ENCODE measurements at places on chromosomes 16 and 17.

- no peak for DNase-seq
Observed at GRCh38 chr16:65002265-65002664, 119.6 kb downstream of the CDH11 start.

DNA sequence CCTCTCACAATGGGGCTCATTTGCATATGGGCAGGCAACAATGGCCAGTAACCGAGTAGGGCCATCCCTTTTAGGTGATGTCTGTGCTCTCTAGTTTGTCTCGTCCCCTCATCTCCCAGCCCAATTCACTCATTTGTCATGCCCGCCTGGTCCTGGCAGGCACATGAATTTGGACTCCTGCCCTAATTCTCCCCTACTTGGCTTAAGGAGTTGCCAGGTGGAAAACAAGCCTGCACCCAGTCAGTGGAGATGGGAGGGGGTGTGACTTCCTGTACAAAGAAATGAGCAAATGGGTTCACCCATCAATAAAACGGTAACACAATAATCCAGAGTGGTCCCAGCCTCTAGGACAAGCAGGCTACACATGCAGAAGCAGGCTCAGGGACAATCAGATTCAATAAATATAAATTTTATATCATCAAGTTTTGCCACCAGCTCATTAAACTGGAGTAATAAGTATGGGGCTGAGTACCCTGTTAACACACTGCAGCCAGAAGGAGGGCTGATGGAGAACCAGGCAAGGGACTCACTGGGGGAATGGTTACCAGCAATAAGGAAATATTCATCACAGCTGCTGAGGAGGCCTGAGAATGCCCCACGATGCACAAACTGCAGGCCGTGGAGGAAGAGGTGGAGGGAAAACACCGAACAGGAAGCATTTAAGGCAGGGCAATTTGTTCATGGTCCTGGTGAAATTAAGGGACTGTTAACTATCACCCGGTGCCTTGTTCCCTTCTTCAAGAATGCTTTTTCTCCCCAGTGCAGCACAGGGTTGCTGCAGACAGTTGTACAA is 84.4 kb upstream of the GPRC5B start:
- no peak for DNase-seq

DNA sequence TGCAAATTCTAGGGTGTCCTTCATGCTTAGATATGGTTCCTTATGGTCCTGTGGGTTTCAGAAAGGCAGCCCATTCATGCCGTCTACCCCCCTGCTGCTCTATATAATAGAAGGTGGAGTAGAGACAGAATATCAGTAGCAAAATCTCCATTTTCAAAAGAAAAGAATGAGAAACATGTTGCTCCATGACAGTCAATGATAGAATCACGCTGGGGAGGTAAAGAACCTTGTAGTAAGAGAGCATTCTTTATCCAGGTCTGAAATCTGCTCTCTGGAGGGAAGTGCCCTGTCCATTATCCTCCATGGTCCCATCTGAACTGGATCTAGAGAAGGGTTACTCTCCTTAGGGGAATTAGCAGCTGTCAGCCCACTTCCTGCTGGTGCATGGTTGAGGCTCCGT is 272.8 kb downstream of the WWOX start:
- DNase-seq, result no peak

- DNase-seq, result no peak
Observed at GRCh38 chr17:8818047-8818446, 18.9 kb upstream of the MFSD6L start.

- DNase-seq, result peak; percentile 62
Observed at GRCh38 chr17:45172541-45173286, 11.0 kb downstream of the HEXIM2 start.

DNA sequence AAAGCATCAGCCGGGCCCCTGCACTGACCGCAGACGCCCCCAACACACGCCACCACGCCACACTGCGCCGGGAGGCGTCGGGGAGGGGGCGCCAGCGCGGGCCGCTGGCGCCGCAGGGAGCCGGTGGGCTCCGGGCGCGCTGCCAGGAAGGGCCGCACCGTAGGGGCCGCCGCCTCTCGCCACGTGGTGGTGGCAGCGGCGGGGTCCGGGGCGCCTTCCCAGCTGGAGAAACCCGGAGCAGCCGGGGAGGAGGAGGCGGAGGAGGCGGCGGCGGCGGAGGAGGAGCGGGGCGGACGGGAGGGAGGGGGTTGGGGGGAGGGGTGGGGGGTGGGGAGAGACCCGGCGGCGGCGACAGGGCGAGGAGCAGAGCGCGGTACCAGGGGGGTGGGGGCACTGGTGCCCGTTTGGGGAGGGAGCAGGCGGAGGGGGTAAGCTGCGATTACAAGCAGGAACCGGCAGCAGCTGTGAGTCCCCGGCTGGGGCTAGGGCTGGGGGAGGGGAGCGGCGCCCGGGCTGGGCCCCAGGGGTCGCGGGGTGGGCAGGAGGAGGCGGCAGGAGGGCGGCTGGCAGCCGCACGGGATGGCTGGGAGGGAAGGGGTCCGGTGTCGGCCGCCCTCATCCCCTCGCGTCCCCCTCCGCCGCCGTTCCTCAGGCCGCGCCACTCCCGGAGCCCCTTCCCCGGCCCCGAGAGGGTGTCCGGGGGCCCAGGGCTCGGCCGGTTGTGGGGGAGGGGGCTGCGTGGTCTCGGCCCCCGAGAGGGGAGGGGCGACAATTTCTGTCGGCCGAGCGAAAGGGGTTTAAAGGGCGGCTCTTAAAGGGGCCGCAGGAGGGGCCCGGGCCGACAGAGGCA is at the start of gene TBKBP1:
Gene TBKBP1, plus strand, starts transcription at position 431 of the 850 bp plus-strand sequence. CDS start 1,952 bp downstream, outside the sequence.
- peak; percentile 69 for DNase-seq

DNA sequence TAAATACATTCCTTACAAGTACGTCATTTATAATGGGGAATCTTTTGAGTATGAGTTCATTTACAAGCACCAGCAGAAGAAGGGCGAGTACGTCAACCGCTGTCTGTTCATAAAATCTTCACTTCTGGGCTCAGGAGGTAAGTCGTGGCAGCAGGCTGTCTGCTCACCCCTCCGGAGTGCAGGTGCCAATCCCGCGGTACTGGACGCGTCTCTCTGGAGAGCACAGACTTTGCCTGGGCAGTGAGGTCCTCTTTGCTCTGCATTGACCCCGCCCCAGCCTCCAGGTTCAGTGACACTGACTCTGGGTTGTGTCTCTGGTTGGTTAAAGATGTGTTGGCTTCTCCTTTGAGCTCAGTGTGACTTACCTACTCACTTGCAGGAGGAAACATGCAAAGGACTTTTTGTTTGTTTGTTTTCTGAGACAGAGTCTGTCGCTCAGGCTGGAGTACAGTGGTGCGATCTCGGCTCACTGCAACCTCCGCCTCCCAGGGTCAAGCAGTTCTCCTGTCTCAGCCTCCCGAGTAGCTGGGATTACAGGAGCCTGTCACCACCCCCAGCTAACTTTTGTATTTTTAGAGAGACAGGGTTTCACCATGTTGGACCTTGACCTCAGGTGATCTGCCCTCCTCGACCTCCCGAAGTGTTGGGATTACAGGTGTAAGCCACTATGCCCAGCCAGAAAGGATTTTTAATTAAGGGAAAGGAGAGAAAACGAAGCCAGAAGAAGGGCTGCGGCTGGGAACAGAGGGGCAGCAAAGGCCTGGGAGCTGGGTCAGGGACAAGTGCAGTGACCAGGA is 31.2 kb downstream of the RNF213 start:
- no peak for DNase-seq
